ENCODE measurements at places on chromosomes 16 and 17.

DNA sequence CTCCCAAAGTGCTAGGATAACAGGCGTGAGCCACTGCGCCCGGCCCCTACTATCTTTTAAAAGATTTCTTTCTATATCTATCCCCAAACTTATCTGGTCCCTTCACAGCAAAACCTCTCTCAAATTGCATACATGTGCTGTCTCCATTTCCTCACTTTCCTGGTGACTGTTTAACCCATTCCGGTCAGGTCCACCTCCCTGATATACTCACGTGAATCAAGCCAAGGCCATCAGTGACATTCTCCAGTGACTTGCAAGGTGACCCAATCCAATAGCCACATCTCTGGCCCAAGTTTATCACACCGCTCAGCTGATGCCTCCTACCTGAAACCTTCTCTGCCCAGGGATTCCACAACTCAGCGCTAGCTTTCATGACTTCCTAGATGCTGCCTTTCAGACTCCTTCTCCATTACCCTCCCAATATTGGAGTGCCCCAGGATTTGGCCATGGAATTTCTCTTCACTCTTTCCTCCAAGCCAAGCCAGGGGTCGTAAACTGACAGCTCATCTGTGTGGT, 1.4 kb upstream of the CTCF start:
- no peak for DNase-seq
- no peak overlapping the region for H3K27ac ChIP-seq
- peaks cover 12% of the 10 kb centered on the region for H3K36me3 ChIP-seq
- no peaks in the 10 kb centered on the region for H3K27me3 ChIP-seq
- H3K4me1 ChIP-seq = peaks cover 27% of the 10 kb centered on the region

GRCh38 chr16:67155295-67156142, 4.2 kb downstream of the TRADD start:
- H3K27ac ChIP-seq = no peak overlapping the region
- H3K4me1 ChIP-seq = peaks cover 31% of the 10 kb centered on the region
- peaks cover 12% of the 10 kb centered on the region for H3K36me3 ChIP-seq
- H3K27me3 ChIP-seq = no peaks in the 10 kb centered on the region
- no peak overlapping the region for H3K4me3 ChIP-seq

DNA sequence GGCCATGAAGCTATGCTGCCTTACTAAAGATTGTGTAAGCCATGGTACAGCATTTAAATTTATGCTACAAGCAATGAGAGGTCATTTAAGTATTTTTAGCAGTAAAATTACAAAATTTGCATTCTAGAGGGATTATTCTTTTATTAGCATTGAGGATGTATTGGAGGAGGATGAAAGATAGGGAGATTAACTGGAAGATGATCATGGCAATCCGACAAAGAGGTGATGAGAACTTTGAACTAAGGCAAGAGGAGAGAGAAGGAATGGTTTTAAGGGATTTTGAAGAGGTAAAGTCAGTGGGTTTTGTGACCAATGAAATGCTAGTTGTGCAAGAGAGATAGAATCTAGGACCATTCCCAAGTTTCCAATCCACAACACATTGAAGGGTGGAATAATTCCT, 129.9 kb downstream of the SNX11 start:
- no peak for DNase-seq
- peaks cover 62% of the 10 kb centered on the region for H3K4me1 ChIP-seq
- no peaks in the 10 kb centered on the region for H3K36me3 ChIP-seq
- H3K4me3 ChIP-seq = no peak overlapping the region
- H3K27ac ChIP-seq = peak overlapping the region; percentile 3

DNA sequence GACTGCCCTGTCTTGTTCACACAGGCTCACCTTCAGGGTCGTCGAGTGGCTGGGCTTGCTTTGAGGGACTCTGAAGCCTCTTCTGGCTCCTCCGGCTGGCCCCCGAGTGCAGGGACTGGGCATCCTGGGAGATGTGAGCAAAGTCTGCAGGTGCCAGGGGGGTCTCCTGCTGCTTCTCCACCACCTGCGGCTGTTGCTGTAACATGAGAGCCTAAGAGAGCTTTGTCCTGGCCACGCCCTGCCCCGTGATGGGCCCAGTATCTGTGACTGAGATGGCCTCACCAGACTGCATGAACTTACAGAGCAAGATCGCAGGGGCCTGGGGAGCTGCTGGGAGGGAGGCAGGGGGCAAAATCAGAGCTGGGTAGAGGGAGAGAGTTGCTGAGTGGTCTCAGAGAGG, 12.5 kb downstream of the ERN2 start:
- no peak overlapping the region for H3K4me3 ChIP-seq
- DNase-seq = no peak
- no peaks in the 10 kb centered on the region for H3K36me3 ChIP-seq
- no peaks in the 10 kb centered on the region for H3K27me3 ChIP-seq

- H3K27me3 ChIP-seq = no peaks in the 10 kb centered on the region
- H3K27ac ChIP-seq = no peak overlapping the region
- H3K36me3 ChIP-seq = no peaks in the 10 kb centered on the region
- H3K4me3 ChIP-seq = no peak overlapping the region
- no peak for DNase-seq
- no peaks in the 10 kb centered on the region for H3K4me1 ChIP-seq
Observed at GRCh38 chr16:8712589-8713361, 38.4 kb downstream of the ABAT start.

- H3K36me3 ChIP-seq = no peaks in the 10 kb centered on the region
- H3K27me3 ChIP-seq = no peaks in the 10 kb centered on the region
- no peak overlapping the region for H3K27ac ChIP-seq
- no peak overlapping the region for H3K4me3 ChIP-seq
- peaks cover 14% of the 10 kb centered on the region for H3K4me1 ChIP-seq
Observed at GRCh38 chr16:27264151-27264550, 4.4 kb downstream of the NSMCE1 start.

- H3K4me3 ChIP-seq = no peak overlapping the region
- H3K36me3 ChIP-seq = no peaks in the 10 kb centered on the region
- no peaks in the 10 kb centered on the region for H3K4me1 ChIP-seq
Observed at GRCh38 chr16:28231763-28232162, 20.0 kb upstream of the XPO6 start.

DNA sequence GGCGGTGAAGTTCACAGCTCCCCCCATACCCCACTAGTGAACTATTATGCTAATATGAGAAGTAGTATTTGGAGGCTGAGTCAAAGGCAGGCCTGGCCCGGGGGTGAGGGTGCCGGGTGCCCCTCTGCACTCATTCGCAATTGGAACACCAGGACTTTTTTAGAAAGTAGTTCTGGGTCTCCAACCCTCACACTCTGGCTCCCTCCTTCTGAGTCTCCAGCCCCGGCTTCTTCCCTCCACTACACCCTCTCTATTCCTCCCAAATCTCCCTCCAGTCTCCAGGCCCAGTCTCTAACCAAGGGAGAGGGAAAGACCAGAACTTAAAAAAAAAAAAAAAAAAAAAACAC, 11.3 kb upstream of the HOXB2 start:
- no peaks in the 10 kb centered on the region for H3K36me3 ChIP-seq
- H3K27me3 ChIP-seq = no peaks in the 10 kb centered on the region
- no peaks in the 10 kb centered on the region for H3K4me1 ChIP-seq
- H3K27ac ChIP-seq = no peak overlapping the region
- H3K4me3 ChIP-seq = no peak overlapping the region
- DNase-seq = no peak

- peaks cover 3% of the 10 kb centered on the region for H3K4me1 ChIP-seq
- no peak overlapping the region for H3K27ac ChIP-seq
- no peaks in the 10 kb centered on the region for H3K27me3 ChIP-seq
- DNase-seq = no peak
- H3K4me3 ChIP-seq = no peak overlapping the region
- H3K36me3 ChIP-seq = no peaks in the 10 kb centered on the region
Observed at GRCh38 chr17:33435721-33436301, 142.7 kb upstream of the ASIC2 start.

GRCh38 chr17:28319598-28319935, 567 bp downstream of the TMEM97 start:
- H3K4me1 ChIP-seq = peaks cover 20% of the 10 kb centered on the region
- DNase-seq = no peak
- no peaks in the 10 kb centered on the region for H3K27me3 ChIP-seq
- H3K27ac ChIP-seq = 0 out of 2 replicates have a peak overlapping the region, but pooled peaks have one; percentile 2

DNA sequence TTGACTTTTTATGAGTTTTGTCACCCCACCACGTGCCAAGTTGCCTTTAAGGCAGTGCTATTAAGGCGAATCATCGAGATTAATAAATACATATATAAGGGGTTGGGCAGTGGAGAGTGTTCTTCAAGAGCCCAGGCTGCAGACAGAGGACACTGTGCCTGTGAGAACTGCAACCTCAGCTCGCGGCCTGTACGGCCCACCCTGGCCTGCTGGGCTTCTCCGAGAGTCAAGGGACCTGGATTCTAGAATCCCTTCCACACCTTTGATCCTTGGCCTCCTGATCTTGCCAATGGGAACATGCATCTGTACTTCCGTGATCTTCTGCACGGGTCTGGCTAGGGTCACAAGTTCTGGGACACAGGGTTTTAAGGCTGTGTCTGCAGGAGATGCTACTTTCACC, 54.5 kb downstream of the IRX5 start:
- no peak overlapping the region for H3K27ac ChIP-seq
- no peak overlapping the region for H3K4me3 ChIP-seq
- no peak for DNase-seq
- H3K27me3 ChIP-seq = peaks cover 9% of the 10 kb centered on the region

DNA sequence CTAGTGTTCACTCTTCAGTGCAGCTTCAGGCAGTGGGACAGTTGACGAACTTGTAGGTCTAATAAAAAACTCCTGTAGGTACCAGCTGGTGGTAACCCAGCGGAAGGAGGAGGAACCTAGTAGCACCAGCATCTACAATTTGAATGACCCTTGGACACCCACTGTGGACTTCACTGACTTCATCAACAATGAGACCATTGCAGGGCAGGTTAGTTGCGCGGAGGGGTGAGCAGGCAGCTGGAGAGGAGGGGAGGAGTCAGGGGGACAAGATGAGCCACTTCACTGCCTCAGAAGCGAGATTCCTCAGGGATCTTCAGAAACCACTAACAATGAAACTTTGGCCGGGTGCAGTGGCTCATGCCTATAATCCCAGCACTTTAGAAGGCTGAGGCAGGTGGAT, 22.3 kb downstream of the AOC3 start:
- no peaks in the 10 kb centered on the region for H3K36me3 ChIP-seq
- no peak overlapping the region for H3K27ac ChIP-seq
- no peak for DNase-seq
- H3K4me1 ChIP-seq = no peaks in the 10 kb centered on the region
- no peak overlapping the region for H3K4me3 ChIP-seq

GRCh38 chr17:48498164-48498850, 32.5 kb downstream of the HOXB1 start:
- H3K27ac ChIP-seq = no peak overlapping the region
- no peaks in the 10 kb centered on the region for H3K36me3 ChIP-seq
- H3K4me3 ChIP-seq = no peak overlapping the region
- peaks cover 39% of the 10 kb centered on the region for H3K4me1 ChIP-seq
- no peaks in the 10 kb centered on the region for H3K27me3 ChIP-seq
- DNase-seq = no peak

DNA sequence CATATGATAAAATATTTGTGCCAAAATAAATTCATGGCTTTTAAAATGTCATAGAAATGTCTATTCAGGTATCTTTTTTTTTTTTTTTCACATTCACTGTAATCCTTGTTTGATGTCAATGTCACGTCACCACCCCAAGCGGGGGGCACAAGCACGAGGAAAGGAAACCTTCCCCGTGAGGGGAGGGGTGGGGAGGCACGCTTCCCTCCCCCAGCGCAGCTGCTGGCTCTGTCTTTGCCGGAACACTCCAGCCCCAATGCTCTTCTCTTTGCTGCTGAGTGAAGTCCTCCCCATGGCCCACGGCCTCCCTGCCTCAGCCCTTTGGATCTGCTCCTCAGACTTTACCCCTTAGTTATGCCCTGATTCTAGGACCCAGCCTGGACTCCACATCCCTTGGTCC, 1.5 kb downstream of the SLC35G3 start:
- no peak for DNase-seq
- H3K4me3 ChIP-seq = no peak overlapping the region
- H3K27ac ChIP-seq = no peak overlapping the region
- no peaks in the 10 kb centered on the region for H3K36me3 ChIP-seq
- no peaks in the 10 kb centered on the region for H3K4me1 ChIP-seq

- peak; percentile 47 for DNase-seq
- H3K4me3 ChIP-seq = no peak overlapping the region
- H3K27me3 ChIP-seq = peaks cover 47% of the 10 kb centered on the region
- no peaks in the 10 kb centered on the region for H3K36me3 ChIP-seq
- H3K27ac ChIP-seq = no peak overlapping the region
Observed at GRCh38 chr17:77696721-77697460, 261.6 kb upstream of the TNRC6C start.

- DNase-seq = no peak
- H3K4me3 ChIP-seq = no peak overlapping the region
Observed at GRCh38 chr16:6956511-6956910, 376.1 kb upstream of the RBFOX1 start.

DNA sequence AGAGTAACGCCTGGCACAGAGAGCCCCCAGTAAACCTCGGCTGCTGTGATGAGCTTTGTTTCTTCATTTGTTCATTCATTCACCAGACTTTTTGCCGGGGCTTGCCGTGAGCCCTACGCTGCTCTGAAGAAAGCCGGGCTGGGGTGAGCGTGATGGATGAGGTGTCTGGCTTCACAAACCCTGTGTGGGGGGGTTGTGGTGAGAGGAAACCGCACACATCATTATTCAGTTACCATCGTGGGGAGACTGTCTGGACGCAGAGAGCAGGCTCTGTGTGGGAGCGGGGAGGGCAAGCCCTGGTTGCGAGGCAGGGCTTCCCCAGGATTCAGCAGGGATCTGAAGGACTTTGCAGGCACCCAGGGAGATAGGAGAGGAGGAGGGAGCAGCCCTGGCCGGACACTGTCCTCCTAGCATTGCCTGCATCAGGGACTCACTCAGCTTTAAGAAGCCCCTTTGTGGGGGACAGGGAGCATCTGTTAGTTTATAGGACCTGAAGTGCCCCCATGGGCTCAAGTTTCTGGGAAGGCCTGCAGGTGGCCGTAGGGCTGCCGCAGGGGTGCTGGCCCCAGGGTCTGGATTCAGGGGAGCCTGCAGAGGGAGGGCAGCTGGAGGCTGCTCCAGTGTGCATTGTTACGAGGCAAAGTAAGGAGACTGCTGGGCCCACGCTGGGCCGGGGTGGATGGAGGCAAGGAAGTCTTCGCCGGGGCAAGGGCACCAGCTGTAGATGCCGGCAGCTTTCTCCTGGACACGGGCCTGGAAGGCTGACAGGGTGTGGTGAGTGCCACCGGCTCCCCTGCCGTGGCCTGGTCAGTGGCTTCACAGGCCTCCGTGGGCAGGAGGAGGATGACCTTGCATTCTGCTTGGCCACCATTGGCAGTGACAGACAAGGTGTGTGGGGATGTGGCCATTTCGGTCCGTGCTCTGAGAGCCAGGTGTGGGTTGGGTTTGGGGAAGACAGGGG, 334.5 kb downstream of the SEC14L1 start:
- H3K4me1 ChIP-seq = peaks cover 100% of the 10 kb centered on the region
- H3K4me3 ChIP-seq = no peak overlapping the region
- no peak overlapping the region for H3K27ac ChIP-seq
- H3K36me3 ChIP-seq = peaks cover 2% of the 10 kb centered on the region
- no peaks in the 10 kb centered on the region for H3K27me3 ChIP-seq

- no peaks in the 10 kb centered on the region for H3K36me3 ChIP-seq
- H3K4me1 ChIP-seq = peaks cover 16% of the 10 kb centered on the region
- DNase-seq = no peak
- no peak overlapping the region for H3K4me3 ChIP-seq
- H3K27ac ChIP-seq = no peak overlapping the region
Observed at GRCh38 chr16:56777482-56777881, 47.6 kb downstream of the NUP93 start.
